ENCODE measurements at places on chromosomes 7 and 10. TPM values are rescaled to one million over a fixed set of nuclear protein-coding genes. Genes with fewer than 3 reads are reported as not detected.
A peak's percentile ranks its signal among the peaks of the same experiment; 100 is the strongest.

- peak; percentile 26 for DNase-seq
Measured at GRCh38 chr7:129906700-129907099, 46.1 kb downstream of the UBE2H start.

GRCh38 chr7:158343526-158343925 is 244.1 kb downstream of the PTPRN2 start:
- no peak for DNase-seq

DNA sequence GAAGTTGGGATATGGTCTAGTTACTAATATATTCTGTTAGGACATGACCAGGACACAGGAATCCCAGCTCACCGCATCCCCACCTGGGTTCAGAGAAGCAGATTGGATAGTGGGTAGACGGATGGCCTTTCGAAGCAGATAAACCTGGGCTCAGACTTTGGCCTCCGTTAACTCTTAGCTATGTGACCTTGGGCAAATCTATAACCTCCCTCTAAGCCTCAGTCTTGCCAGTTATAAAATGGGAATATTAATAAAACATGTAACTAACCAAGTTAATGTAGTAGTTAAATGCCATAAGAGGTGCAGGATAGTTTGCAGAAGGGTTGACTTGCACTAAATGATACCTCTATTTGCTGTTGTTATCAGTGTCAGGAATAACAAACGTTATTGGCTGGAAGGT is 127.6 kb upstream of the JCAD start:
- no peak for DNase-seq

- DNase-seq: no peak
Measured at GRCh38 chr7:148472406-148472805, 118.2 kb upstream of the C7orf33 start.

DNA sequence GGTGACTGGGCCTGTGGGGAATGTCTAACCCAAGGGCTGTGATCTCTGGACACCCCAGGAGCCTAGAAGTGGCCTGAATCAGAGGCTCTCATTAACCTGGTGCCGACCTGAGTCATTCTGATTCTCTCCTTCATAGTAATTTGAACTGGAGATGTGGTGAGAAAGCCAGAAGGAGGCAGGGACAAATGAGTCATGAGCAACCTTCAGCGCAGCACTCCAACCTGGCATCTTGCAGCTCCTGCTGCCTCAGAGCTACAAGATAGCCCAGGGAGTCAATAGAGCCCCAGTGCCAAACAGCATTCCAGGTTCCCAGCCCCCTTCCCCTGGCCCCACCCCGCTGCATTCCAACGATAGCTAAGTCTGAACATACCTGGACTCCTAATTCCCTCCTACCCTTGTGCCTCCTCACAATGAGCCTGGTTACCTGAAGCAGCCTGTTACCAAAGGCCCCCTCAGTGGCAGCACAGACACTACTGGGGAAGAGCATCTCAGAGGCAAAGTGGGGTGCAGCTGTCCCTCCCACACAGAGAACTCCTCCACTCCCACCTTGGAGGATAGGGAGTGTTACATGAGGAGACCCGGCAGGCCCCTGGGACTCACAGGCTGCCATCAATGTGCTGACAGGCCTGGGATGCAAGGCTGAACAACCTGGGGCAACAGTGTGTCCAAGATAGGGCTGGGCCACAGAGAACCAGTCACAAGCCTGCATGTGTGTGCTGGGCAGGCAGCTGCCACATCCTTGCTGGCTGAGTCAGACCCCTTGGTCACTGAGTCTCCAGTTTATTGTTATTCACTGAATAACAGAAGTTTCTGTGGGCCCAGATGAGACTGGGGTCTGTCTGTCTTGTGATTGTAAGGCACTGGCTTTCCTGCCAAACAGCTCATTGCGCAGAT is 76.8 kb upstream of the LEP start:
- DNase-seq: no peak

- DNase-seq: no peak
Measured at GRCh38 chr7:88217675-88218428, 2.0 kb downstream of the SRI start.

DNA sequence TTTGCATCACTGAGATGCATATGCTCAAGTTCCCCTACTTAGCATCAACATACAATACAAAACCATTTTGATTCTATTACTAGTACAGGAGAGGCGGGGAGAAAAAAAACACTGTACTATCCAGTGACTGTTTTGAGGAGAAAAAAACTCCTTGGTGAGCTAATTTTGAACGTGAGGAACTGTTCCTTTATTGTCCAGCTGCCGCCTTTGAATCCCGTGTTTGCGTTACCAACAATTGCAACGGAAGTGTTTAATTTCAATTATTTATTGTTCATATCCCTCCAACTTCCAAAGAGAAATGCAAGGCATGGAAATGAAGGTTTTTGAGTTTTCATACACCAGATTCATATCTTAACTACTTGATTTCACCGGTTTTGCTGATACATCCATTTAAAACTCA is 66.4 kb upstream of the ARHGAP21 start:
- no peak for DNase-seq

- DNase-seq: no peak
Measured at GRCh38 chr10:69759641-69760040, 42.1 kb upstream of the COL13A1 start.

The RBP3 gene
- not detected for total RNA-seq

- no peak for DNase-seq
Measured at GRCh38 chr7:46908770-46909169, 673.1 kb downstream of the TNS3 start.

DNA sequence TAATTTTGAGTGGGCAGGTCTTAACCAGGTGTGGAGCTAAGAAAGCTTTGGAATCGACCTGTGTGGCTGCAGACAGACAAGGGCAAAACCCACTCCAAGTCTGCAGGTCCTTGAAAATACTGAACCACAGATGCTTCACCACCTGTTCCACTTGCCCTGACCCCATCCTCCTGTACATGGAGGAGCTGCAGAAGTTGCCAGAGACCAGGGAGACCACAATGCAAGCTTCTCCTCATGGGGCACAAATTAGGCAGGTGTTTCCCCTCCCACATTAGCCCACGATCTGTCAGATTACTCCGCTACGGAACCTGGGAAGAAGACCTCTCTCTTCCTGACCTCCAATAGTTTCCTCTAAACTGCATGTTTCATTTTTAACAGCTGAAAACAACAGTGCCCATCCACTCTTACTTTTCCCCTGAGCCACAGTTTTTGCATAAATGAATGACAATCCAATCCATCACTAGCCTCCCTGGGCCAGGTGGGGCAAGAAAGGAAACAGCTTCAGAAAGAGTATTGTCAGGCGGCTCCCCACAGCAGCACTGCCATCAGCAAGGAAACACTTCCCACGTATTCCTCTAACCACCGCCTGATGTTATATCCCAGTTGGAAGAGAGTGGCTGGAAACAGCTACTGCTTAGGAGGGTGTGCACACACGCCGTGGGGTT is 141.6 kb downstream of the PRKAG2 start:
- DNase-seq: no peak

GRCh38 chr7:44767912-44768627 is 19.4 kb downstream of the ZMIZ2 start:
- no peak for DNase-seq

- no peak for DNase-seq
Measured at GRCh38 chr10:105615715-105616365, 974.8 kb downstream of the SORCS3 start.

DNA sequence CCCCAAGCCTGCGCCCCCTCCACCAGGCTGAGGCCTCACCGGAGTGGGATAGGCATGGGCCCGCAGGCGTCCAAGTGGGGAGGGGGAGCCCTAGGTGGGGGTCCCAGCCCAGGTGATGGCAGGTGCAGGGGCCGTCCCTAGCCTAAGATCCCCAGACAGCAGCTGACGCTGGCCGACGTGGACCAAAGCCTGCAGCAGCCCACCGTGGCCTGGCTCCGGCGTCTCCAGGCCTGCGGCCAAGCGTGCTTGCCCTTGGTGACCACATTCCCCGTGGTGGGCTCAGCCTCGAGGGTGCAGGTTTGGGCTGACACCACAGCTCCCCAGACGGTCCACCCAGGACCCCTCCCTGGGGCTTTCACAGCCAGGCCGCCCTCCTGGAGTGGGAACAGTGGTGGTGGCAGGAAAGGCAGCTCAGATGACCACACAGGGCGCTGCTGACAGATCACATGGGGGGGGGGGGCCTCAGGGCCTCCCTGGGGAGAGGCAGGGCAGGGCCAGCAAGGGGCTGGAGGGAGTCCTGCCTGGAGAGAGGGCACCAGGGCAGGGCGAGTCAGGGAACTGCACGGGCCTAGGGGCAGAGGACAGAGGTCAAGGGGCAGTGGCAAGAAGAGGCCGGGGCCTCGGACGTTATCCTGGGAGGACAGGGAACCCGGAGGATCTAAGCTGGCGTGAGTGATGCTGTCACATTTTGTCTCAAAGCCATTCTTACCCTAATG is 767 bp upstream of the ADAM8 start:
- no peak for DNase-seq

- no peak for DNase-seq
Measured at GRCh38 chr10:123538401-123539320, 127.5 kb upstream of the GPR26 start.

- DNase-seq: no peak
Measured at GRCh38 chr7:38700116-38700515, 68.9 kb upstream of the AMPH start.

GRCh38 chr7:68417659-68418058 is 1180.6 kb upstream of the AUTS2 start:
- no peak for DNase-seq

DNA sequence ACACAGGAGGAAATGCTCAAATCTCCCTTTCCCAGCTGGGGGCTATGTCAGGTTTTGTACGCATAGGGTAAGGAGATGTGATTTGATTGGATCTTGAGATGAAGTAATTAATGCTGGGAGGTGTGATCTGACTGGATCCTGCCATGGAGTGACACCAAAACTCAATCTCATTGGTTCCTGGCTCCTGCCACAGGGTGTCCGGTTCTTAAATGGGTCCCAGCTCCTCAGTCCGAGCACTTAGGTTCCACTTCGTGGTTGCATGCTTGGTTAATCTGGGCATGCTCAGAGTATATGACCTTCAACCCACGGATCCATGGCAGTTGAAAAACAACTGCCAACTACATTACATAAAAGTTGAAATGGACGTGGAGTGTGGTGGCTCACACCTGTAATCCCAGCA is 3.1 kb upstream of the ZNF12 start:
- no peak for DNase-seq

GRCh38 chr7:55325371-55325792 is 39.8 kb upstream of the LANCL2 start:
- no peak for DNase-seq

The SPDYE11 gene
- not detected for total RNA-seq

DNA sequence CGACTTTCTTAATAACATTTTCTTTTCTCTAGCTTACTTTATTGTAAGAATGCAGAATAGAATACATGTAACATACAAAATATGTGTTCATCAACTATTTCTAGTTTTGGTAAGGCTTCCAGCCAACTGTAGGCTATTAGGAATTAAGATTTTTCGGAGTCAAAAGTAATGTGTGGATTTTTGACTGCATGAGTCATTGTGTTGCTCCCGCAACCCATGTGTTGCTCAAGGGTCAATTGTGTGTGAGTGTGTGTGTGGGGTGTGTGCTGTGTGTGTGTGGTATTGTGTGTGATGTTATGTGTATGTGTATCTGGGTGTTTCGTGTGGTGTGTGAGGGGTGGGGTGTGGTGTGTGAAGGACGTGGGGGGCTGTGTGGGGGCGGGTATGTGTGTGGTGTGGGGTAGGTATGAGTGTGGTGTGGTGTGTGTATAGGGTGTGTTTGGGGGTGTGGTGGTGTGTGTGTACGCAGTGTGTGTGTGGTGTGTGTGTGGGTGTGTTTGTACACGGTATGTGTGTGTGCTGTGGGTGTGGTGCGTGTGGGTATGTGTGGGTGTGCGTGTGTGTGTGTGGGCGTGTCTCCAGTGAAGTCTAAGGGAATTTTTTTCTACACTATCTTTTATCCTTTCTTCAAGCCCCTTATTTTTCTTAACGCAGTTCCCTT is 60.5 kb downstream of the RSU1 start:
- DNase-seq: no peak

GRCh38 chr10:95864906-95865813 is 42.6 kb upstream of the CC2D2B start:
- DNase-seq: peak; percentile 70

The KLF14 gene
- not detected for total RNA-seq

The UCN3 gene
- not detected for total RNA-seq

The ZNF365 gene
- total RNA-seq: 1.8 TPM
